ENCODE measurements at places on chromosomes 2 and 18.

DNA sequence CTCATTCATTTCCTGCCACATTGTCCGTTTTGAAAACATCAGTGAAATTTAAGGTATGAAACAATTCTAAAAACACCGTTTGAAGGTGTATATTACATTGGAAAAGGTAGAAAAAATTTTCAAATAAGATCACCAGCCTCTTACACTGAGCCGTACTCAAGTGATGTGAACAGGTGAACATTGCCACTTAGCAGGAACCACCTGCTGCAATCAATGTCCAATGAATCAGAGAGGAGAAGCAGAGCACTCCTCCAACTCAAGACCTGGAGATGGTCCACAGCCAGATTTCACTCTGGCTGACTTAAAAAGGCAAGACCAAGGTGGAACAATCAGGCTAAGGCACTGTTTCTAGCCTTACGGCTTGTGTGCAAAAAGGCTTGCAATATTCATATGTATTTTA is 110.3 kb upstream of the TTN start:
- DNase-seq, result no peak

DNA sequence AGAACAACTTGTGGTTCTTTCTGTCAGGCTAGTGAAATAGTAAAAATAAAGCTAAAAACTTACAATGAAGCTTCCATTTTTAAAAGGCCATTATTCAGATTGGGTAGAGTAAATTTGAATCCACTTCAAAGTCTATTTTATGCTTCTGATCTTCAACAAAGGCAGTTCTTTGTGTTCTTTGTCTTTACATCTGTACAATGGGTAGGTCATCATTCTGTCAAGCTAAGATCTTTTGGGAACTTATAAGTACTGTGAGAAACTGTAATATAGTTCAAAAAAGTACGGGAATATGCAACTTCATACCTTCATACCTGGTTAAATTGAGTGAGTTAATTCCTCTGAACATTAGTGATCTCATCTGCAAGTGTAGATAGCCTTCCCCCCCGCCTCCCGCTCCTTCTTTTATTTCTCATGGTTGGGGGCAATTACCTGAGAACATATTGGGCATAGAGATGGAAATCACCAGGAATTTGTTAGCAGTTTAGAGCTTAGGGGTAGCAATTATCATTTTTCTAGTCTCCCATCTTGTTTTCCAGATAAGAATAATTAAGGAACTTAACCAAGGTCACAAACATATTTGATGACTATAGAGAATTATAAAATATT is 9.7 kb downstream of the CNOT9 start:
- no peak for DNase-seq

GRCh38 chr2:104027321-104027720 is 826.6 kb upstream of the POU3F3 start:
- no peak for DNase-seq

DNA sequence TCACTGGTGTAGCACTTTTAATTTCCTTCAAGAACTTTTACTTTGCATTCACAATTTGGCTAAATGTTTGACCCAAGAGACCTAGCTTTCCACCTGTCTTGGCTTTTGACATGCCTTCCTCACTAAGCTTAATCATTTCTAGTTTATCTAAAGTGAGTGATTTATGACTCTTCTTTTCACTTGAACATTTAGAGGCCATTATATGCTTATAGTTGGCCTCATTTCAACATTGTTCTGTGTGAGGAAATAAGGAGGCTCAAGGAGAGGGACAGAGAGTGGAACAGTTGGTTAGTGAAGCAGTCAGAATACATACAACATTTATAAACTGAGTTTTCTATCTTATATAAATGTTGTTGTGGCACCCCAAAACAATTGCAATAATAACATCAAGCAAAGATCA is 489.3 kb upstream of the CDH2 start:
- DNase-seq, result no peak

GRCh38 chr18:8960740-8961657 is 141.5 kb upstream of the NDUFV2 start:
- no peak for DNase-seq

- DNase-seq, result peak; percentile 53
Observed at GRCh38 chr2:218322768-218323525, 30.6 kb upstream of the TMBIM1 start.

- no peak for DNase-seq
Observed at GRCh38 chr2:112674229-112674628, 28.5 kb downstream of the SLC20A1 start.

DNA sequence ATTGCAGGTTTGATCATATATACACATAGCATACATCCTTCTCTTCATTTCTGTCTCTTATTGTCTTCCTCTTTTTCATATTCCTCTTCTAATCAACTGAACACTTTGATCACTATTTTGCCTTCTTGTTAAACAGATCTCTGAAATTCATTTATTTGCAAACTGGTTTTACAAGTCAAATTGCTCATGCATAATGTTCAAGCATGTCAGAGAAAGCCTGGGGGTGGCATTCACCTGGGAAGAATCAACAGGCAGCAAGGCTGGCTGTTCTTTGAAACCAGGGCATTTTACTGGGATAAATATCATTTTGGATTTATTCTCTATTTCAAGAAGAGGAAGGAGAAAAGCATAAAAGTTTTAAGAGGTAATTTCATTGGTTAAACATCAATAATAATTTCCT is 66.9 kb upstream of the LRATD1 start:
- no peak for DNase-seq

DNA sequence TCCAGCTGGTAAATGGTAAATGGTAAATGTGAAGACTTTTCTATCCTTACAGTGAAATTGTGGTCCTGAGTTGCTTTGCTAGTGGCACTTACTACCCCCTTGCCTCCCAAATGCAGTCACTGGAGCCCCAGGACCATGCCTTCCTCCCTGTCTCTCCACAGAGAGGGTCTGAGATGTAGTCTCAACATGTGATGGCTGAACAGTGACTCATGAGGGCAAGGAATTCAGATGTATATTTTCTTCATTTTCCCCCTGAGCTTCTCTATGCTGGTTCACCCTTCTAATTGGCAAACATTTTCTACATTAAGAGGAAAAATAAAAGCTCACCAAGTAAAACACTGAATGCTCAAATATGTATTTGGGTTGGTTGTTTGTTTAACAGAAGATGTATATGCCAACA is 232.0 kb downstream of the SH3BP4 start:
- DNase-seq, result no peak

DNA sequence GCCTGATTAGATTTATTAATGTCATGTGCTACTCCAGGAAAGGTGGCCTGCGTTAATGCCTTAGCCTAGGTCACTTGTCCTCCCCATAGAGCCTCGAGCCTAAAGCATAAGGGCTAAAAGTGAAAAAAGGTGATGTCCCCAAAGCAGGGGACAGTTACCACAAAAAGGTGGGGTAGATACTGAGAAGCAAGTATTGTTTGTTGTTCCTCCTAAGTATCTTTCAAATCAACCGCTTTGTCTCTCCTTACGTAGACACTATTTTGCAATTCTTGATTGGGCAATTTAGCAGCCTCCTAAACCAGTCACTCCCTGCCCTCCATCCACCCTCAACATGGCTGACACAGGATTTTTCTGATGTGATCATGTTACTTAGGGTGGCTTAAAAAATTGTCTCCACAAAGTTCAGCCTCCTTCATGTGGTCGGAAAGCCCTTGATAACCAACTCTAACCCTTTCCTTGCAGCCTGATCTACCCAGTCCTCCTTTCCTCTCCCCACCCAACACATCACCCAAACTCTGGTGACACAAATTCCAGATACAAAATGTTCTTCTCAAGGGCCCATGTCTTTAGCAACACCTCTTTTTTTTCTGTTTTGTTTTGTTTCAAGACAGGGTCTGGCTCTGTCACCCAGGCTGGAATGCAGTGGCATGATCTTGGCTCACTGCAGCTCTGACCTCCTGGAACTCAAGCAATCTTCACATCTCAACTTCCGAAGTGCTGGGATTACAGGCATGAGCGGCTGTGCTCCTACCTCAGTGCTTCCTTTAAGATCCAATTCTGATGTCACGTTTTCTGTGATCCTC is 6.9 kb downstream of the INHA start:
- no peak for DNase-seq

DNA sequence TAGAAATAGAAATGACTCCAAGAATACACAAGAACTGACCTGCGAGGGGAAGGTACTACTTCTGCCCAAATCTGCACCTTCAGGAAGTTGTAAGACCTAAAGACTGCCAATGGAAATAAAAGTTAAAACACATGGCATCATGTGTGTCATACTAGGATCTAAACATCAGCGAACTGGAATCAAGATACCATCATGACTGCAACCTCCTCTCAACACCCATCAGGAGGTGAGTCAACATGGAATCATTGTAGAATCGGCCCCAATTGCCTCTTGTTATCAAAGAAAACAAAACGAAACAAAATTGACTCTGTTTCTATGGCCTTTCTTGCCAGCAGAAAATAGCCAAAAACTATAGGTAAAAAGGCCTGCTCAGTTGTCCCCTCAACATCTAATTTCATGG is 15.1 kb downstream of the RDH14 start:
- DNase-seq, result no peak

- DNase-seq, result no peak
Observed at GRCh38 chr18:41165625-41166024, 789.4 kb upstream of the PIK3C3 start.

GRCh38 chr2:149737896-149738295 is 150.3 kb upstream of the MMADHC start:
- no peak for DNase-seq

DNA sequence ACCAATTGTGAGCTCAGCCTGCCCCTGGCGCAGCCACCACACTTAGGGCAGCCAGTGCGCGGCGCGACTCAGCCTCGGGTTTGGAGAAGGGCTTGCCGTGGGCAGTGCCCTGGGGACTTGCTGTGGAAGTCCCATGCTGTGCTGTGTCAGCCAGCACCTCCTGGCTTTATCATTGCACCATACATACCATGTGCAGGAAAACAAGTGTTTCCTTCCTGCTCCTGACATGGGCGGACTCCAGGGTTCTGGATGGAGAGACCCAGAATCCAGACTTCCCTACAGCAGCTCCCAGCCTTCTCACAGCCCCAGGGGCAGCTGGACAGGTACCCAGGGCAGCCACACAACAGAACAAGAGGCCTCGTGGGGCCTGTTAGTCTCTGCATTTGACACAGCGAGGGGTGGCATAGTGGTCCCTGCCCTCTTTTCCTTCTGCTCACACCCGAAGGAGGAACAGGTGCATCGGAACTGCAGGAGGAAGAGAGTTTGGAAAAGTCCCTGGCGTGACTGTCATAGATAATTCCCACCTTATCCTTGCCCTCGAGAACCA is 54.2 kb downstream of the SDC1 start:
- no peak for DNase-seq

DNA sequence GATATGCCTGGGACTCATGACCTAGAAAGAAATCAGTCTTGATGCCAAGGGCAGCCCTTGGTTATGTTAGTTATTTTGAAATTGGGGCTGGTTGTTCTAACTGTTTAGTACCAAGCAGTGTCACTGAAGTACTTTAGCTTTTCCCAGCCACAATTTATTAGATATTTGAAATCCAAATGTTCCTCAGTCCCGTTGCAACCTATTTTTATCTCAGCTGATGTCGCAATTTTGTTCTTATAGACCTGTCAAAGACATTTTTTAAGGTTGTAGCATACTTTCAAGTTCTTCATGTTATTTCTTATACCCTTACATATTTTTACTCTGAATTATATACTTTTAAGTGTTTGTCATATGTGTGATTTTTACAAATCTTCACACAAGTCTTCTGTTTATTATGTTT is 100.1 kb downstream of the LRP1B start:
- DNase-seq, result no peak

DNA sequence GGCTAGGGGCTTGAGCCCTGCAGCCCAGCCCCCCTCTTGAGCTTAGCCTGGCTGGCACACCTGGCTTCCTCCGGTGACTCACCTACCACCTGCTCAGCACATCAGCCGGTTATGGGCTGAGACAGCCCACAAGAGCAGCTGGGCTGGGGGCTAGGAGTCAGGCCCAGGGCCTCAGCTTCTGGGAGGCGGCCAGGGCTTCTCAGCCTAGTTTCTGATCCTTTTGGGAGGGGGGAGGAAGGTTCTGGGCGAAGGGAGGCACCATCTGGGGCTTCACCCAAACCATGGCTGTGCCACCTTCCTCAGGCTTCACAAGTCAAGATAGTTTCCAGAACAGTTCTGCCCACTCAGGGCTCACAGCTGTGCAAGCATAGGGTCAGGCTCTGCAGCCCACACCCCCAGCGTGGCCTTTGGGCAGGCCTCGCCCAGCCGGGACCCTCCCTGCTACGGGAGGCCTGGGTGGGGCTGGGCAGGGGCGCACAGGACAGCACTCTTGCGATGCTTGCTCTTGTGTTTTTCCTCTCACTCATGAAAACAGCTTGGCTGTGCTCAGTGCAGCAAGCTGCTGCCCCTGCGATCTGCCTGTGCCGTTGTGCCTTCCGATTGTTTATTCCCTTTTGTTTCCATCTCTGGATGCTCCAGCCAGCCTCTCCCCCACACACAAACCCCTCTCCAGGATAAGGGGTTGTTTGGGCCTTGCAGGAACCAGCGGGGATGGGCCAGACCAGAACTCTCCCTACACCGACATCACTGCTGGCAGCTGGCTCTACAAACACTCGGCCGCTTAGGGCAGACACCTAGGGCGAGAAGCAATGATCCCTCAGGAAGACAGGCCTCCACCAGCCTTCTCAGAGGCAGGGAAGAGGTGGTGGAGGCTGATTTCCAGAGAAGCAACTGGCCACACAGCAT is 26.1 kb upstream of the SEMA4C start:
- DNase-seq, result no peak

GRCh38 chr18:54750350-54750749 is 77.9 kb upstream of the RAB27B start:
- DNase-seq, result no peak

GRCh38 chr2:58939388-58939787 is 698.3 kb upstream of the FANCL start:
- DNase-seq, result no peak

GRCh38 chr2:182043021-182043420 is 57.4 kb downstream of the PPP1R1C start:
- DNase-seq, result no peak

DNA sequence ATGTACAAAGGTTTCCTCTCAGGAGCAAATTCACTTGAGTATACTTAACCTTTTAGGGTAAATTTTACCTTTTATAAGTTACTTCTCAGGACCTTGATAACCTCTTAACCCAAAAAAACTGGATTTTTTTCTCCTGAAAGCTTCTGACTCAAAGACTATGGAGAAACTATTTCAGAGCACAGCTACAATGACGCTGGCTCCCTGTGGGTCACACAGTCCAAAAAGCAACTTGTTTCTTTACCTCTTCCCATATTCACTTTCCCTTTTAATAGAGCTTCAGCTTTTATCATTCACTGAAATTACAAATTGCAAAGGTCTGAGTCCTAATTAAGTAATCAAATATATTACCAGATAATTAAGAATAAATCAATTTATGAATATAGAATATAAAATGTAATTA is 32.4 kb downstream of the GTF3C3 start:
- no peak for DNase-seq

DNA sequence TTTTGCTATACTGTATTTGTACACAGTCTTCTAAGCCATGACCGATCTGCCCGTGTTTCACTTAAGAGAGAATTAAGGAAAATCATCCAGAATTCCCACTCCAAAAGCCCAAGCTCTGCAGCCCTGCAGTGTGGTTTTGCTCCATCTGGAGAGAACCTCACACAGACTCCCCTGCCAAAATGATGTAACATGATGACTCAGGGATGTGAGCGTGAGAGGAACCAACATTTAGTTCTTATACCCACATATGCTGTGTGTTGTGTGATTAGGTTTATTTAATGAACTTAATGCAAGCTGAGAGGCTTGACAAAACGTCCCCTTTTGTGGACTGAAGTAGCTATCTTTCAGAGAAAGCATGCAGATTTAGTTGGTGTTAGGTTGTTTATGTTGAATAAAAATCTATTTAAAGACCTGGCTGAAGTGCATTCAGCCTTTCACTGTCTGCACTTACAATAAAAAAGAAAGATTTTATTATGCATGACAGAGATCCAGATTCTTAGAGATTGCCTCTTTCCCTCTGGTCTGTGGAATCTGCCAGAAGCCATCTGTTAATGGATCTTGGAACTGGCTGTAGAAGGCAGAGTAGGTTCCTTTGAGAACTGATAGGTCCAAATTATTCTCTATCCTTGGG is 6.3 kb downstream of the RAB12 start:
- DNase-seq, result peak; percentile 67

All from NCI-H460 (cell line).